Activated T-helper 1 cell treated with anti-CD3 and anti-CD28 coated beads, Interleukin-12 subunit alpha, Interleukin-12 subunit beta, Interleukin-2, Interleukin-4 antibody, amounts not matched to agents 30 ng/mL and 10 ng/mL and 1 ng/mL, durations not matched to agents 14 hours and 24 hours and 36 hours (primary cell): ENCODE measurements at places on chromosomes 11 and 22. TPM values are rescaled to one million over a fixed set of nuclear protein-coding genes. Genes with fewer than 3 reads are reported as not detected.

The GPHA2 gene
- total RNA-seq = not detected in 2 replicates

The HEPN1 gene
- total RNA-seq = not detected in 2 replicates

The HSPB2 gene
- total RNA-seq = not detected in 2 replicates

The ISX gene
- not detected in 2 replicates for total RNA-seq

The MMP13 gene
- total RNA-seq = not detected in 2 replicates

The NXPE4 gene
- not detected in 2 replicates for total RNA-seq

The RIN1 gene
- 0.78 and 0.86 TPM in 2 replicates for total RNA-seq

The ZC3H12C gene
- total RNA-seq = 5.7 and 6.2 TPM in 2 replicates

The OR56A1 gene
- total RNA-seq = not detected in 2 replicates

The TMEM45B gene
- total RNA-seq = 0.24 and 0.26 TPM in 2 replicates

The TOP3B gene
- total RNA-seq = 48.4 and 51.9 TPM in 2 replicates

The MPPED2 gene
- total RNA-seq = not detected in 2 replicates

The MPZL2 gene
- total RNA-seq = 13.2 and 15.9 TPM in 2 replicates

The TECTA gene
- 0.16 and 0.34 TPM in 2 replicates for total RNA-seq

The MS4A15 gene
- not detected in 2 replicates for total RNA-seq

The CEP126 gene
- 0.41 and 1.2 TPM in 2 replicates for total RNA-seq

The AIFM3 gene
- total RNA-seq = 0.88 and 0.93 TPM in 2 replicates

The CNGA4 gene
- total RNA-seq = 0.10 TPM in 1 of 2 replicates, not detected in the other

The VEGFB gene
- 55.5 and 60.2 TPM in 2 replicates for total RNA-seq

The BAD gene
- total RNA-seq = 30.1 and 38.0 TPM in 2 replicates

The VWCE gene
- 9.4 and 10.9 TPM in 2 replicates for total RNA-seq

The KIF18A gene
- total RNA-seq = 13.1 and 15.4 TPM in 2 replicates

The OR5A1 gene
- not detected in 2 replicates for total RNA-seq

The GUCY1A2 gene
- total RNA-seq = not detected in 2 replicates

The MRGPRX4 gene
- not detected in 2 replicates for total RNA-seq

The GLYATL2 gene
- not detected in 2 replicates for total RNA-seq

The PLAAT5 gene
- total RNA-seq = not detected in 2 replicates

The DERL3 gene
- total RNA-seq = 13.8 and 18.8 TPM in 2 replicates

The ASCL2 gene
- total RNA-seq = 0.42 and 0.54 TPM in 2 replicates
